ENCODE measurements at places on chromosomes 2 and 18. TPM values are rescaled to one million over a fixed set of nuclear protein-coding genes. Genes with fewer than 3 reads are reported as not detected.

DNA sequence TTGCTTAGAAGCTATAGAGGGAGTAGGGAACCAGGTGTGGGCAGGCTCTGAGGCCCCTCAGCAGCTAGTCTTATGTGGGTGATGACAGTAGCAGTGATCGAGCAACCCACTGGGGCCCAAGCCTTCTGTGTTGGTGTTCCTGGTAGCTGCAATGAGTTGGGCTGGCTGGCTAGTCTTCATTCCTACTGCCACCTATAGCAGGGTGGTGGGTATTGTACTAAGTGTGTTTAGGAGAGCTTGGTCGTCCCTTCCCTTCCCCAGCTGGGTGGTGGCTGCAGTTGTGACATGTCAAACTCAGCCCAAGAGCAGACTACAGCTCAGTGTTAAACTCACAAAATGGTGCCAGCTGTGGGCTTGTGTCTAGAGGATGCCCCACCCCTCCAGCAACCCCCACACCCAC is 486.1 kb upstream of the UBE2E3 start:
- no peak for DNase-seq

DNA sequence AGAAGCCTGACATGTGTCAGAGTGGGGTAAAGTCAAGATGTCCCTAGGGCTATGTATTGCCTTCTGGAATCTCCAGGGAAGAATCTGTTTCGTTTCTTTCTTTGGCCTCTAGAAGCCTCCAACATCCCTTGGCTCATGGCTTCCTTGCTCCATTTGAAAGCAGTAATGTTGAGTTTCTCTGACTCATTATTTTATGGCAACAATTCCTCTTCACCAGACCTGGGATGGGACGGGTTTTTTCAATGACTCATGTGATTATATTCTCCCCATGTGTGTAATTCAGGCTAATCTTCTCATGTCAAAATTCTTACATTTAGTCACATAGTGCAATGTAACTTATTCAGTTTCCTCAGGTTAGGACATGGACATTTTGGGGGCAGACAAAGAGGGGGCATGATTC is 1038.6 kb downstream of the CBLN2 start:
- no peak for DNase-seq

Gene KIAA2012
- not detected for total RNA-seq

- DNase-seq = no peak
Observed at GRCh38 chr18:72993250-72993649, 125.5 kb upstream of the NETO1 start.

Gene CREB1
- total RNA-seq = 51.0 TPM

Gene HS6ST1
- 27.4 TPM for total RNA-seq

Gene LYPD1
- 2.7 TPM for total RNA-seq

Gene TUBA3E
- not detected for total RNA-seq

DNA sequence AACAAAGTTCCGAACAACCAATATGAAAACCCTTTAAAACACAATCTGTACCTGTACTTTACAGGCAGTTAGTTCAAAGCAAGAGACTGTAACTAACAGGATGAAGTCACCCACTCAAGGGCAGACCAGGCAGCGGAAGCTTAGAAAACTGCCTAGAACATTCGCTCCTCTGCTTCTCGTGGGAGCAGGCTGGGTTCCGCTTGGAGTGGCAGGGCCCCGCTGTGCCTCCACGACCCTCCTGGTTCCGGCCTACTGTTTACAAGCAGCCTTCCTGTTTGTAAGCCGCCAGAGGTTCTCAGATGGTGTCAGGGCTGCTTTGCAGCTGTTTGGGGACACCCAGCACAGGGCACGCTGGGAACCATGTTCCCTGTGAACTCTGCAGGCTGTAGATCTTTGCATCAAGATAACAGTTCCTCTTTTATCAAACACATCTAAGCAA is 31.3 kb downstream of the CIB4 start:
- DNase-seq = no peak

DNA sequence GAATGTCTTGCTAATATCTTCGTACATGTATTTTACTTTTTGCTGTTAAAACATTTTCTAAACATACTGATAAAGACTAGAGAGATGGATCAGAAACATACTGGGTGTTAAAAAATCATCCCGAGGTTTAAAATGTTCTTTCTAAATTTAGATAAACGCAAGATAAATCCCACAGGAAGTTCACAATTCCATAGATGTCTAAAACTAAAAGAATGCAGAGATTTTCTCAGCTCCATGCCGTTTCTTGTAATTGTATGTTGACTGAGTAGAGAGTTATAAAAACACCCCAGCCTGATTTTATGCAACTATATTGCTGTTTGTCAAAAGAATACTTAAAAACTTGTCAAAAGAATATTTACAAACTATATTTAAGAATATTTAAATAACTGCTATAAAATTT is 455.7 kb downstream of the ARHGAP15 start:
- no peak for DNase-seq

Gene DSG3
- total RNA-seq = not detected

DNA sequence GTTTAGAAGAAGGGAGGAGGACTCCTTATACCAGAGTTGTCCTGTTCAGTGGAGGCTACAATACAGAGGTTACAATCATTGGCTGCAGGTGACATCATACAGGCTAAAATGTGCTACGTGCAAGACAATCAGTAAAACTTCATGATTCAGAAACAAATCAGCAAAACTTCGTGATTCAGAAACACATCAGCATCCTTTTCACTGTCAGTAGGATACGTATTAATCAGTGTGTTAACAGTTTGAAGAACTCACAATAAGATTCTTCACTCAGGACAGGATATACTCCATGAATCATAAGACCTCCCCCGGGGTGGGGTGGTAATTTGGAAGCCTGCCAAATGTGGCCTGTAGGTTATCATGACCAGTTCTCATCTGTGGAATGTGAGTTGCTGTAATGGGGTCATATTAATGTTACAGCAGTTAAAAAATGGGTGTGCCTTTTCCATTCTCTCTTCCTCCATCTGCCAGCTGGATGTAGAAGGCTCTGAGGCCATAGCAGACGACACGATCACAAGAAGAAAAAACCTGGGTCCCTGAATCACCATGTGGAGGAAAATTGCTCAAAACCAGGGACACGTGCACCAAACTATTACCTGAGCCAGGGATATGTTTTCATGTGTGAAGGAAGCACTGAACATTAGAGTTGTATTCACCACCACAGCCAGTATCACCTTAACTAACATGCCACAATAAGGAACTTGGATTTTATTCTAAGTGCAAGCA is 134.8 kb upstream of the CREB1 start:
- DNase-seq = no peak

DNA sequence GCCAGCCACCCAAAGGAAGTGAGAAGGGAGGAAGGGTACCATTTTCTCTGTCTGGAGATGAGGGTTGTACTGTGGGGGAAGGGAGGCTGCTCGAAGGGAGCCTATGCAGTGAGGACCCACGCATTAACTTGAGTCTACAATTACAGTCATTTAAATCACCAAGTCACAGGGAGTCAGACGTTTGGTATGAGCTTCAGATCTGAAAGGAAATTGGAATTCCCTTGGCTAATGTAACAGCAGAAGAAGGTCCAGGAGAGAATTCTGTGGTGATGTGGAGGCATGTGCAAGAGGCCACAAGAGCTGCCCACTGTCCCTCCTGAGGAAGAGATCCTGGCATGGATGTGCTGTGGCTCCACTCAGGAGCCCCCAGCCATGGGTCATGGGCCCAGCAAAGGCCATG is 22.5 kb downstream of the DAPL1 start:
- DNase-seq = no peak

DNA sequence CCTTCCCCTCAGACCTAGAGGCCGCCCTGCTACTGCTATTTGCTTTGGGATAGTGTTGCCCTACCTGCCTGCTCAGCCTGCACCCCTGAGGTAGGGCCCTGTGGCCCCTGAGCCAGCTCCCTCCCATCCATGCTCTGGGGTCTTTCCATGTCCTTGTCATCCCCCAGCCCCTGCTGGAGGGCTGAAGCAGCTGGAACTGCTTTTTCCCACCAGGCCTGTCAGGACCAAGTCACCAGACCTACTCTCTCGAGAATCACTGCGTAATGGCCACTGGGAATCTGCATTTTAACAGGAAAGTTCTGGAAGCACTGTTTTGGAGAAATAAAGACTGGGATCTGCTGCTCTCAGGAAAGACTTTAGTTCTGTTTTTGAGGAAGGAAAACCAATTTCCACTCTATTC is 20.2 kb upstream of the SLC35F6 start:
- no peak for DNase-seq

Gene PDE1A
- total RNA-seq = 35.3 TPM

DNA sequence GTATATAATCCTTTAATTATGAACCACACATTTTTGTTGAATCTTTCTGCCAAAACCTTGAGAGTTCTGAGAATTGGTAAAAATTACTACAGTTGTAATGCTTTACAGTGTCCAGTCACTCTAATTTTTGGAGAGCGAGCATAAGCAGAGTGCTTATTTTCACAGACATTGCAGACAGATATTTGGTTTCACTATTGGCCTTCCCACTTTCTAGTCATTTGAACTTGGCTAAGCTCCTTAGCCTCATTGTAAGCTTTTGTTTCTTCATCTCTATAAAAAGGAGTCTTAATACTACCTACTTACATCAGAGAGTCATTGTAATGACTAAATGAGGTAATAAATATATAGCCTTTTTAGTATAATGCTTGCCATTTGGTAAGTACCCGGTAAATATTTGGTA is 80.4 kb downstream of the LCLAT1 start:
- no peak for DNase-seq
